ENCODE measurements at places on chromosomes 5 and 9.

DNA sequence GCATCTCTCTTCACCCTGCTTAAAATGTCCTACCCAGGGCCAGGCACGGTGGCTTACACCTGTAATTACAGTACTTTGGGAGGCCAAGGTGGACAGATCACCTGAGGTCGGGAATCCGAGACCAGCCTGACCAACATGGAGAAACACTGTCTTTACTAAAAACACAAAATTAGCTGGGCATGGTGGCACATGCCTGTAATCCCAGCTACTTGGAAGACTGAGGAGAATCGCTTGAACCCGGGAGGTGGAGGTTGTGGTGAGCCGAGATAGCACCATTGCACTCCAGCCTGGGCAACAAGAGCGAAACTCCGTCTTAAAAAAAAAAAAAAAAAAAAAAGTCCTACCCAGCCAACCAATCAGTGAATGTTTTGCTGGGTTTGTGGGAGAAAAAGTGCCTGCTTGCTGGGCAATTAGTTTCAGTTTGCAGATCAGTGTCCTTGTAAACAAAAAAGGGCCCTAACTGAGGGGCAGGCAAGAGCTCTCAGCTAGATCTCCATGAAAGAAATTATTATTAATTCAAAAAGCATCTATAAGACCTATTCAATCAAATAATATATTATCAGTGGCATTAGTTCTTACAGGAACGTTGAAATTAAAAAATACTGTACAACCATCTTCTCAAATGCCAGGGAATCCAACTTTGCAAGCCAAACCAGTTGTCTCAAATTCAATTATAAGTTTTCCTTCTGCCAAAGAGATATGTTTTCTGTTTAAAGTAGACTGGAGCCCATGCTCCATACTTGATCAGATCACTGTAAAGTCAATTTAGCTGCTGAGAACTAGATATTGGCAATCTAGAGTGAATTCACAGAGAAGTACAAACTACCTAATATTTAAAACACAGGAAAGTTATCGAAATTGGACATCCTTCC, 3.9 kb downstream of the MEGF9 start:
- peak; percentile 58 for DNase-seq

DNA sequence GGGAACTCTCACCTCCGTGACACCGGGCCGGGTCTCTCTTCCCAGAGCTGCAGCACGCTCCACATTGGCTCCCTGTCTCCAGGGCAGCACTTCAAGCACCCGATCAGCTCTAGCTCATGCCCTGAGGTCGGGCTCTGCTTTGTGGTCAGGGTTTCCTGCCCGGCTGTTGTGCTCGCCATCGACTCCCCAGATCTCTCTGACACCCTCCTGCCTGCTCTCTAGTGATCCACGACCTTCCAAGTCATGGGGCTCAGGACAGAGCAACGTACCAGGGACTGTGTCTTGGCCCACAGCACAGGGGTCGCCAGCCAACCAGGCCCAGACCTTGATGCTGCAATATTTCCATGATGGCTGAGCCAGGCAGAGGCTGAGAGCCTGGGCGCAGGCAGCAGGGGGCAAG, 45.1 kb downstream of the PRRT1B start:
- peak; percentile 25 for DNase-seq

GRCh38 chr9:107486674-107487520, 2.7 kb downstream of the KLF4 start:
- no peak for DNase-seq

- no peak for DNase-seq
Observed at GRCh38 chr5:142863856-142864255, 93.7 kb downstream of the ARHGAP26 start.

GRCh38 chr9:14706530-14707140, 13.4 kb upstream of the ZDHHC21 start:
- no peak for DNase-seq

- no peak for DNase-seq
Observed at GRCh38 chr5:143426437-143426991, 23.0 kb upstream of the NR3C1 start.

- peak; percentile 66 for DNase-seq
Observed at GRCh38 chr5:151740336-151740942, 18.0 kb downstream of the ATOX1 start.

- DNase-seq, result no peak
Observed at GRCh38 chr5:53035868-53036381, 46.8 kb downstream of the ITGA2 start.

Data from CD4-positive, alpha-beta T cell treated with Interleukin-4 for 1 hour (primary cell).